ENCODE measurements at places on chromosomes 3 and 15.

GRCh38 chr3:196537319-196537984 is 22.3 kb upstream of the SMCO1 start:
- peak; percentile 44 for DNase-seq

- DNase-seq: no peak
These were observed 1.6 kb downstream of the BBX start for GRCh38 chr3:107524326-107524840.

GRCh38 chr3:181302960-181303359 is 313.4 kb upstream of the DNAJC19 start:
- no peak for DNase-seq

- peak; percentile 20 for DNase-seq
These were observed 171.6 kb downstream of the SV2B start for GRCh38 chr15:91271565-91272153.

GRCh38 chr3:2898591-2899353 is 211.4 kb downstream of the IL5RA start:
- DNase-seq: no peak
